ENCODE measurements at places on chromosomes 12 and 14. TPM values are rescaled to one million over a fixed set of nuclear protein-coding genes. Genes with fewer than 3 reads are reported as not detected.

Gene ZC2HC1C
- total RNA-seq = 11.4 TPM

Gene TEX22
- 2.4 TPM for total RNA-seq

Gene RTL1
- total RNA-seq = not detected

Gene TMEM30B
- total RNA-seq = 0.30 TPM

Gene PPP4R4
- 0.16 TPM for total RNA-seq

GRCh38 chr12:121005346-121005815 lies 10.9 kb downstream of the C12orf43 start:
- DNase-seq = no peak

DNA sequence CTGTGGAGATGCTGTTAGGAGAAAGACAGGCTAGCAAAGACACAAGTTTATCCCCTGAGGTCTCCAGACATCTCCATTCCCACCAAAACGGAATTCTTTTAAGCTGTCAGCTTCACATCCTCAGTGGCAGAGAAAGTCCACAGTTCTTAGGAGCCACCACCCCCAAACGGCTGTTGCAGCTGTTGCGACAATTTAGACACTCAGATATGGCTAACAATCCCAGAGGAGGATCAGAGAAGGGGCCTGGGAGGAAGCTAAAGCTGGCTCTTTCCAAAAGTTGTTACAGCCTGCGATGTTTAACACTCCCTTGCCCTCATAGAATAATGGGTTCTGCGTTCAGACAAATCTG lies 1.9 kb upstream of the ATP5MC2 start:
- DNase-seq = no peak

DNA sequence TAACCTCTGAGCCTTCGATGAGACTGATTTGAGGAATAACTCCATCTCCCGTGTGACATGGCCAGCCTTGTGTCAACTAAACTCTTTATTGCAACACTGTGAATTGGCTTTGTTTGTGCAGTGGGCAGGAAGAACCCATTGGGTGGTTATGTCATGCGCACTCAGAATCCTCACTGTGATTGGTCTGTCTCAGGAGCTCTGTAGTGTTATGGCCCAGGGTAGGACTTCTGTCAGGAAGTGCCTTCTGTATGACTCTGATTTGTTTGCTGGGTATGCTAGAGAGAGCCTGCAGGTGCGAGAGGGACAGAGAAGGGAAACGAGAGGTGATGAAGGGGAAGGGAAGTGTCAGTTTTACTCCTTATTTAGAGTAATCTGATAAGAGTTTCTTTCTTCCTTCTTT lies 71.5 kb upstream of the DCD start:
- DNase-seq = no peak

GRCh38 chr12:97017213-97017612 lies 110.2 kb downstream of the NEDD1 start:
- DNase-seq = no peak

DNA sequence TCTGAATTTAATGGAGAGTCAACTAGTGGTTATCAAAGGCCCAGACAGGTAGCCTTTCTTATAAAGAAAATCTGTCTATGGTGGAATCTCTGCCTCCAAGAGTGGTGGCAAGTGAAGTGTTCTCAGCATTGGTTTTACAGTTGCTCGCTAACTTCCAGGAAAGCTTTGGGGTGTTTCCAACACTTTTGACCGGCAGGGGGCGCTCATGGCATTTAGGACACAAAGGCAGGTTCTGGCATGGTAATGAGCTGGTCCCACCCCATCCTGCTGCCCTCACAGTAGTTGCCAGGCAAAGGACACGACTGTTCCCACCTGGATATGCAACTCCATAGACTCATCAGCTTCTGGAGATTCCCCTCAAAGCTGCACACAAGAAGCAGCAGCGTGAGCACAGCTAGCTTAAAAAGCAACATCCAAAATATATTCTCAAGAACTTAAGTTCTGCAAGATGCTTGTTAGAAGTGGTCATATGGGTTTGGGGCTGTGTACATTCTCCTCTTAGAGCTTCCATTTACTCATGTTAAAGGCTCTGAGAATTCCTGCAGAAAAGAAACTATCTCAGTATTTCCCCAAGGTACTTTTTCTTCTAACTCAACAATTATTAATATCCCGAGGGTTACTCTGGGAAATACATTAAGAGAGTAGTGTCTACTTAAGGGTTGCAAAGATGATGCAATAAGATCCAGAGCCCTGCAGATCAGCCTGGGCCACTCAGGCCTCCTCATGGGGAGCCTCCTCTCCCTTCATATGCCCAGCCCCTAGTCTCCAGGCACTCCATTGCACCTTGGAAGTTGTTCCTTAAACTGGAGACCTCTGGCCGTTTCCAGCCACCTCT lies 14.8 kb downstream of the PROX2 start:
- peak; percentile 94 for DNase-seq

All from Right ventricle myocardium inferior (tissue), 1 donor.